ENCODE measurements at places on chromosomes 6 and 20. TPM values are rescaled to one million over a fixed set of nuclear protein-coding genes. Genes with fewer than 3 reads are reported as not detected.

The L3MBTL1 gene
- 11.5 TPM for polyA plus RNA-seq

DNA sequence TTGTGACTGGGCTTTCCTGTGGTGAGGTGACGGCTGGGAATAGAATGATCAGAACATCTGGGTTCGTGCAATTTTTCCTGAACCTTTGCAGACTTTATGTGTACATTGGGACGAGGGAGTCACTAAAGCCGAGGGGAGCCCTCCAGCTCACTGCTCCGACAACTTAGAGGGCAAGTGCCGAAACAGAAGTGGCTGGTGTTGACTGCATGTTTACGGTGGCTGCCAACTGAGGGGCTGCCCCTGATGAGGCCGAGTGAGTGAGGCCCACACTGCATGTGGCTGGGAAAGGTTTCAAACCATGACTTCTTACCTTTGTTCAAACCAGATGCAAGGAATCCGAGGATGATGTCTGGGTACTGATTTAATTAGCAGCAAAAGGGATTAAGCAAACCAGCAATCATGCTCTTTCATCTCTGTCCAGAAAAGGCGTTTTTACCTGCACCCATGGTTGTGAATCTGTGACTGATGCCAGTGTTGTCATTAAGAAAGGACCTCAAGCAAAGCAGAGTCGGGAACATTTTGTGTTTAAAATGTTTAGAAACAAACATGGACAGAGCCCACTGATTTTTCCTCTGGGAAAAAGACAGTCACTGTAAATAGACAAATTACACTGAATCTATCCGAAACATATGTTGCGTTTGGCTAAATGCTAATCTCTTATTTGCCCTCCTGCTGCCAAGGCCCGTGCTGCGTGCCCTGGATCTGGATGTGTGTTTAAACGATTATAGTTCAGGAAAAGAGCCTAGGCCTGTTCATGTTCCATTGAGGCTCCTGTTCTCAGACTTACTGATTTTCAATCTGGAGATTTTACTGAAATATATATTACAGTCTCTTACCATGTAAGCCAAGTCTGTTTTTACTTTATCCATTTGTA, 105.1 kb downstream of the UST start:
- DNase-seq: no peak

The HLA-B gene
- 236 TPM for polyA plus RNA-seq

The TMEM244 gene
- polyA plus RNA-seq: not detected

DNA sequence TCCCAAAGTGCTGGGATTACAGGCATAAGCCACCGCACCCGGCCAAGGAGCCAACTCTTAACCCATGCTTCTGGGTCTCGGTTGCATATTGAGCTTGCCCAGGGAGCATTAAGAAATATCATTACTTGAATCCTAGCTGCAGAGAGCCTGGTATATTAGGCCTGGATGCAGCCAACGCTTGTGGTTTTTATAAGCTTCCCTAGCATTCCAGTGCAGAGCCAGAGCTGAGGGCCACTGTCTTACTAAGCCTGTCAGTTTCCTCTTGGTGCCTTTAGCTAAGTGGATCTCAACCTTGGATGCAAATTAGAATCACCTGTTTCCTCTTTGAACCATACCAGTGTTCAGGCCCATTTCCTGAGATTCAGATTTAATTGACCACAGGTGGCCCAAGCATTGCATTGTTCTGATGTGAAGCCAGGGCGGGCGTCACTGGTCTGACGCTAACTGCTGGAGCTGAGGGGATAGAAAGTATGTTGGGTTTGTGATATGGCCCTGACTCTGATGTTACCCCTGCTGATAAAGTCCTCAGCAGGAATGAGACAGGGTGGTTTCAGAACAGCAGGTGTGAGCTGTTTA, 76.3 kb downstream of the BTBD3 start:
- no peak for DNase-seq

GRCh38 chr6:154537511-154538325, 27.2 kb upstream of the CNKSR3 start:
- DNase-seq: no peak

GRCh38 chr20:9515741-9516233, 1.4 kb downstream of the LAMP5 start:
- no peak for DNase-seq

The HLA-DRB5 gene
- polyA plus RNA-seq: 15.3 TPM

The AGER gene
- polyA plus RNA-seq: 10.8 TPM

GRCh38 chr6:114108119-114109002, 137.4 kb upstream of the HDAC2 start:
- peak; percentile 5 for DNase-seq

DNA sequence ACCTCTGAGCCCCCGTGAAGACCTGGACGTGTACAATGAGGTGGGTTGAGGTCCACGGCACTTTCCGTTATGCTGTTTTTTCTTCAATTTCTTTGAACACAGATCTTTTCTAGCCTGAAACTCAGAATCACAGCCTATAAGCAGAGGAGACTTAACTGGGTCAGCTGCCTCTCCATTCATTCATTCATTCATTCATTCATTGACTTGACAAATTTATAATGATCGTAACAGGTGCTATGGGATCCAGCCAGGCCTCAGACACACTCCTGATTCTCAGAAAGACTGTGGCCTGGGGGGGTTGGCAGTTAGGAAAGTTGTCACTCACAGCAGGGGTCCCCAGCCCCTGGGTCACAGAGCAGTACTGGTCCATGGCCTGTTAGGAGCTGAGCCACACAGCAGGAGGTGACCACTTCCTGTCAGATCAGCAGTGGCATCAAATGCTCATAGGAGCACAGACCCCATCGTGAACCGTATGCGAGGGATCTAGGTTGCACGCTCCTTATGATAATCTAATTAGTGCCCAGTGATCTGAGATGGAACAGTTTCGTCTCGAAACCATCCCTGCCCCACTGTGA, 38.6 kb upstream of the IRF4 start:
- no peak for DNase-seq

The PKIB gene
- polyA plus RNA-seq: 1.8 TPM

DNA sequence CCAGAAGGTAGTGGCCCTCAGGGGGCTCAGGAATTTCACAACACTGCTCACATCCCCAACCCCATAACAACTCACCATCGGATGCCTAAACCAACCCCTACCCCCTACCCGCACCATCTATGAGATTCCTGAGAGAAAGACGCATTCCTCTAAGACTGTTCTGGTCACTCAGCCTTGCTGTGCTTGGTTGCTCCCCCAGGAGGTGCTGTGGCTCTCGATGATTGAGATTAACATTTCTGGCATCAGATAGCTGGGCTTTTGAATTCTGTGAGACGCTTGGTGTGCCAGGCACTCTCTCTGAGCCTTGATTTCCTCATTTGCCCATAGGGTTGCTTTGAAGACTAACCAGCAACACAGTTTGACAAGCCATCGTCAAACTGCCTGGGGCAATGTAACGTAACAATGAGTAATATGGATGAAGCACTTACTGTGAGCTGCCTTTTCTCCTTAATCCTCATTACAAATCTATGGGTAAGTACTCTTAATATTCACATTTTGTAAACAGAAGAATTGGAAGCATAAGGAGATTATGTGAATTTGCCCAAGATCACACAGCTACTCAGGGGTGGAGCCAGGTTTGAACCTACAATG, 978 bp downstream of the WFDC6 start:
- DNase-seq: no peak

The SLC22A3 gene
- 4.3 TPM for polyA plus RNA-seq

DNA sequence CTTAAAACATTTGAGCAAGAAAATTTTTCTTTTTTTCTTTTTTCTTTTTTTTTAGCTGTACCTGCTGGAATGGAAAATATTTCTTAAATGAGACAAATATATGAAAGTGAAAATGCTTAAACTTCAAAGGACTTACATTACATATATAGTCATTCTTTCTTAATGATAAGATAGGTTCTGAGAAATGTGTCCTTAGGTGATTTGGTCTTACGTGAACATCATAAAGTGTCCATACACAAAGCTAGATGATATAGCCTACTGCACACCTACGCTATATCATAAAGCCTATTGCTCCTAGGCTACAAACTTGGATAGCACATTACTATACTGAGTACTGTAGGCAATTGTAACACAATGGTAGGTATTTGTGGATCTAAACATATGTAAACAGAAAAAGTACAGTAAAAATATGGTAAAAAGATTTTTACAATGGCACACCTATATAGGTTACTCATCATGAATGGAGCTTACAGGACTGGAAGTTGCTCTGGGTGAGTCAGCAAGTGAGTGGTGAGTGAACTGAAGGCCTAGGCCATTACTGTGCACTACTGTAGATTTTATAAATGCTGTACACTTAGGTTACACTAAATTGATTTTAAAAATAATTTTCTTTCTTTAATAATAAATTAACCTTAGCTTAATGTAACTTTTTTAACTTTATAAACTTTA, 54.6 kb downstream of the RPP21 start:
- no peak for DNase-seq

GRCh38 chr6:7215798-7216231, 97.2 kb downstream of the SSR1 start:
- no peak for DNase-seq

The ZNF831 gene
- polyA plus RNA-seq: 0.07 TPM

DNA sequence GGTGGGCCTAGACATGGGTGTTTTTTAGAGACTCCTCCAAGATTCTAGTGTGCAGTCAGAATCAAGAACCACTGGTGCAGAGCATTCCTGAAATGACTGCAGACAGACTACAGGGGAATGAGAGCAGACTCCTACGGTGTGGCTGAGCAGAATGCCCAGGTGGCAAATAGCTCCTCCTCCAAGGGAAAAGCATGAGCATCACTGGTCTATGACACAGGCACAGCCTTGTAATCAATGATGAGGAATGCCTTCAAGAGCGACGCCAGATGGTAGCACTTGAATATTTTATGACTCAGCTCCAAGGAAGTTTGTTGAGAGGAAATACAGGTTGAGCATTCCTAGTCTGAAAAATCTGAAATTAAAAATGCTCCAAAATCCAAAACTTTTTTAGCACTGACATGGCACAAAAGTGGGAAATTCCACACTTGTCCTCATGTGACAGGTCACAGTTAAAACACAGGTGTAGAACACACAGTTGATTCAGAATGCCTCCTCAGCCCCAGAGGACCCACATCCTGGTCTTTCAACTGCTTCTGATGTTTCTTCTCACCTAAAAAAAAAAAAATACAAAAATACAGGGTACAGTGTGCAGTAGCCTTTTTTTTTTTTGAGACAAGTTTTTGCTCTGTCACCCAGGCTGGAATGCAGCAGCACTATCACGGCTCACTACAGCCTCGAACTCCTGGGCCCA, 10.6 kb upstream of the FAM8A1 start:
- DNase-seq: no peak

Data from right renal cortex interstitium (tissue), 3 donors.